Stimulated activated CD4-positive, alpha-beta T cell treated with anti-CD3 and anti-CD28 coated beads, Interleukin-1b, Interleukin-23, amount 100 ng/mL, for 1 hour (primary cell): ENCODE measurements at places on chromosomes 7 and 10.

GRCh38 chr10:78911533-78912340 is 157.0 kb upstream of the ZMIZ1 start:
- DNase-seq: no peak

DNA sequence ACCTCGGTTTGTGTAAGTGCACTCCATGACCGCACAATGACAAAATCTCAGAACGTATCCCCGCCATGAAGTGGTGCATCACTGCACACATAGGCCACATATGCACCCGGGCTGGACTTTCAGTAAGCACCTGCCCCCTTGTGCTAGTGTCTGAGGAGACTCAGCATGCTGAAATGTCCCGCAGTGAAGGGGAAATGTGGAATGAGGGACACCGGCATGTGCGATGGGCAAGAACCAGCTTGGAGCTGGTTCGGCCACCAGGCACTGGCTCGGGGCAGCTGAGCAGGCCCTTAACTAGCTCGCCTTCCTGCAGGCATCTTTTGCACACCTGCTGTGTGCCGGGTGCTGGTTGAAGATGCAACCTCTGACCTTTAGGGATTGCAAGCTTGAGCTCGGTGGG is 49.8 kb upstream of the TNS3 start:
- DNase-seq: no peak

- DNase-seq: no peak
Measured at GRCh38 chr10:24623383-24623782, 100.3 kb downstream of the ARHGAP21 start.

DNA sequence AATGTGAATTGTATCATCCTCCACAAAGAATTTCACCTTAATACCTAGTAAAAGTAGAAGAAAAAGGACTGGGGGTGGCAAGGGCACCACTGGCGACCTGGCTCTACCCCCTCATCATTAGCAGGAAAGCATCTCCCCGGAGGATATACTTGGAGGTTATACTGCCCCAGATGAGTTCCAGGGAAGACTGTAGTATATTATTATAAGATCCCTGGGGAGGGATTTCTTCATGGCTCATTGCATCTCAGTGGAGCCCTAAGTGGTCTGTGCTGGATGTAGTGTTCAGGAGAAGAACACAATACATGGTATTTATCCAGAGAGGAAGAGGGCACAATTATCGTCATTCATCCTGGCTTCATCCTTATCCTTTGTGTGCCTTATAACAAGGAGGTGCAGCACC is 14.2 kb upstream of the DYNC1I1 start:
- no peak for DNase-seq

DNA sequence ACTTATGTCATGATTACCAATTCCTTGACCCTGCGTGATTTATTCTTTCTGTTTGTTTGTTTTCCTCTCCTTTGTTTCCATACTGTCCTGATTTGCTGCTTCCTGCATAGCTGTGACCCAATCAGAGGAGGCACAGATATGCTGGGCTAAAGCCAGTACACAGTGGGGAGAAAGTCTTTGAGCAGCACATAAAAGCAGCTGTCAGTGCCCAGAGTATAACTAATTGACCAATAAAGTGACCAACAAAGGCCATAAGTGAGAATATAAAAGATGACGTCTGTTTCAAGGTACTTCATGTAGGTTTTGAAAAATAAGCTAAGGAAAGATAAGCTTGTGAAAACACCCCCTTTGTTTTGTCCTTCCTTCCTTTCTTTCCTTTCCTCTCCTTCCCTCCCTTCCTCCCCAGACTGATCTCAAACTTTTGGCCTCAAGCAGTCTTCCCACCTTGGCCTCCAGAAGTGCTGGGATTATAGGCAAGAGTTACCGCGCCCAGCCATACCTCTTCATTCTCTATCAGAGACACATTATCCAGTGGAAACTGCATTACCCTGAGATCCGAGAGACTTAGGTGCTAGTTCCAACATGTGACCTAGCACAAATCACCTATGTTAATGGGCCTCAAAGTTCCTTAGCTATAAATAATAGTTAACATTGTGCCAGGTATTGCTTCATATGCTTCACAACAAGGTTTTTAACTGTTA is 17.0 kb downstream of the BCAP29 start:
- DNase-seq: no peak

DNA sequence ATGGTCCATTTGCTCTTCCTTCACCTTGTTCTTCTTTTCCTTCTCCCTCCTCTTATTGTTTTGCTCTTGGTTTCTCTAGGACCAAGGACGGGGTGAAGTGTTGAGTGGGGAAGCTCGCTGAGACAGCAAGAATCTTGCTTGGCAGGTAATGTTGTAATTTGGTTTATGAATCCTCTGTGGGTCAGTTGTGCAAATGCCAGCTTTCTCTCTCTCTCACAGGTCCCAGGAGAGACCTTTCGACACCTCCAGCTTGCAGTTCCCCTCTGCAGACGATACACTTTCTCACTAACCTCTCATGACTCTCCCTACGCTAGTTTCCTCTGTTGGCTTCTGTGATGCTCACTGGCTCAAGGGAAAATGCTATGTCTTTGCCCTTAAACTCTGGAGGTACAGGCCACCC is 77.0 kb downstream of the FRMD4A start:
- no peak for DNase-seq

GRCh38 chr10:12179606-12180170 is 16.0 kb downstream of the NUDT5 start:
- DNase-seq: no peak

GRCh38 chr10:129868449-129869035 is 95.5 kb downstream of the EBF3 start:
- DNase-seq: no peak

- no peak for DNase-seq
Measured at GRCh38 chr7:35253710-35254495, at the start of gene TBX20. Gene TBX20 (minus strand): TSS chr7:35254100. CDS start chr7:35253620, 480 bp downstream.

GRCh38 chr10:82609845-82610244 is 734.9 kb downstream of the NRG3 start:
- DNase-seq: no peak

DNA sequence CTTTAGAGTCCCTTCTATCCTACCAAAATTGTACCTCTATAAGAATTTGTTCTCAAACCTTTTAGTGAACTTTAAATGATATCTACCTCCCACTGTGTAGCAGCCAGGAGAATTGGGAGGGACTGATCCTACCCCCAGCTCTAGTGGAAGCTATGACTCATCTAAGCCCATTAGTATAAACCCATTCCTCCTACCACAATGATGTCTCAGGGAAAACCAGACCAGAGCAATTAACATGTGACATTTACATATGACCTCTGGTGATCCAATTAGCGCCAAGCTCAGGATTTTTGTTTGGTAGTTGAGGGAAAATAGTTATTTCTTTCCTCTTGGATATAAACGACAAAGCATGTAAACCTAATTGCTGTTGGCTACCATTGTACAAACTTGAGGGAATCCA is 33.1 kb upstream of the R3HCC1L start:
- no peak for DNase-seq
